ENCODE measurements at places on chromosomes 12 and 14. TPM values are rescaled to one million over a fixed set of nuclear protein-coding genes. Genes with fewer than 3 reads are reported as not detected.

DNA sequence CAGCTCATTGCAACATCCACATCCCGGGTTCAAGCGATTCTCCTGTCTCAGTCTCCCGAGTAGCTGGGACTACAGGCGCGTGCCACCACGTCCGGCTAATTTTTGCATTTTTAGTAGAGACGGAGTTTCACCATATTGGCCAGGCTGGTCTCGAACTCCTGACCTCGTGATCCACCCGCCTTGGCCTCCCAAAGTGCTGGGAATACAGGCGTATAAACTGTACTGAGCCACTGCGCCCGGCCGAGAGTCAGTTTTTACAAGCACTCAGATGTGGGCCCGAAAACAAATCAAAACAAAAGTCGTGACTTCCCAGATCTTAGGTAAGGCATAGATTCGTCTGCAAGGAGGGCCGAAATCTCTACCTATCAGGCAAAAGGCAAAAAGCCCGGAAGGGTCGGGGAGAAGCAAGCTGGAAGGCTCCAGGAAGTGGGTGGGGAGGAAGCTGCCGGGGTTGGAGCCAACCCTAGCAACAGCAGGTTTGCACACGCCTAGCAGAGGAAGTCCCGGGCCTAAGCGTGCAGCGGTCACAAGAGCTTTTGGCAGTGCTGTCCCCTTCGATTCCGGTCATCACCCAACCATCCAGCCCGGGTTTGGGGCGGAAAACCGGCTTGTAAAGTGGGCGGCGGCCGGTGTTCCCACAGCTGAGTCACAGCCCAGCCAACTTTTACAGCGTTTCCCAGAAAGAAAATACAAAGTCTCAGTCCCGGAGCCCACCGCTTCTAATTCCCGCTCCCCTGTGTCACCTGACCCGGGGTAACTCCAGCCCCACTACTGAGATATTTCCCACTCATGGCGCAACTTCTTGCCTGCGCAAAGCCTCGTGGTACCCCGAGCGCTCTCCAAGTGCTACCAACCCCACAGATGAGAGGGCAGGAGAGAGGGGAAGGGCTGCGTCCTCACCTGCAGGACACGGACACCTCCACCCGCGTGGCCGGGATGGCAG is 583 bp downstream of the CPNE8 start:
- no peaks in the 10 kb centered on the region for H3K36me3 ChIP-seq
- DNase-seq, result peak; percentile 66
- no peaks in the 10 kb centered on the region for H3K27me3 ChIP-seq
- H3K27ac ChIP-seq, result peak overlapping the region; percentile 95

DNA sequence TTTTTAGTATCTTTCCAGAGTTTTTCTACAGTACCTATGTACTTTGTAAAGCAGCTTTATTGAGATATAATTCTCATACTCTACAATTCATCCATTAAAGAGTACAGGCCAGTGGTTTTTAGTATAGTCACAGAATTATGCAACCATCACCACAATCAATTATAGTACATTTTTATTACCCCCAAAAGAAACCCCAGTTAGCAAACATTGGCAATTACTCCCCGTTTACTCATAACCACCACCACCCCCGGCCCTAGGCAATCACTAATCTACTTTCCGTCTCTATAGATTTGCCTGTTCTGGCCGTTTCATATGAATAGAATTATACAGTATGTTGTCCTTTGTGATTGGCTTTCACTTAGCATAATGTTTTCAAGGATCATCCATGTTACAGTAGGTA is 119.8 kb downstream of the KICS2 start:
- H3K4me1 ChIP-seq, result no peaks in the 10 kb centered on the region
- H3K4me3 ChIP-seq, result no peak overlapping the region
- H3K27me3 ChIP-seq, result no peaks in the 10 kb centered on the region
- peaks cover 5% of the 10 kb centered on the region for H3K36me3 ChIP-seq
- no peak overlapping the region for H3K27ac ChIP-seq

The GZMH gene
- total RNA-seq, result 1.2 TPM

GRCh38 chr12:103181366-103182152 is 224.1 kb downstream of the ASCL1 start:
- no peak overlapping the region for H3K27ac ChIP-seq
- H3K4me1 ChIP-seq, result no peaks in the 10 kb centered on the region
- no peaks in the 10 kb centered on the region for H3K27me3 ChIP-seq
- DNase-seq, result no peak

DNA sequence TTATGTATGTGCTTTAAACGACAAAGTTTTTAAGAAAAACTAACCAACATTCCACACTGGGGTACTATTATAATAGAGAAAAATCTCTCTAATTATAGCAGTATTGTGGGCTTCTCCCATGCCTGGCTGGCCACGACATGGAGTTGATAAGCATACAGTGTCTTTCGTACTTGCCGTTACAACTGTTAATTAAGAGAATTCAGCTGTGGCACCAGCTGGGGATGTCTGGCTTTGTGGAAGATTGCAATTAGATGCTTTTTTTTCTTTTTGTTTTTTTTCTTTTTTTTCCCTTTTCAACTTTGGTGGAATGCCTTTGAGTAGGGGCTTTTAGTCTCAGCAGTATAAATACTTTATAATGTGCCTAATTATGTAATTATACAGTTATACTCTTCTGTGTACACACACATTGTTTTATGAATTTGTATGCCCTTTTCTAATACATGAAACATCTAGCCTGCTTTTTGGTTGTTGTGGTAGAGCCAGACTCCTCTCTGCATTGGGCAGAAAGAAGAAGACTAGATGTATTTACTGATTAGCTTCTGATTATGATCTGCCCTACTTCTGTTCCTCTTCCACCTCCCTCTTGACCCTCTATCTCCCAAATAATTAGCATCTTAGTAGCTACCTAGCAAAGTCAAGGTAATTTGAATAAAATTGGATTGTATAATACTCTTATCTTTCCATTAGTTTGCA is 76.4 kb downstream of the SUSD6 start:
- peaks cover 1% of the 10 kb centered on the region for H3K4me1 ChIP-seq
- H3K36me3 ChIP-seq, result no peaks in the 10 kb centered on the region
- H3K27ac ChIP-seq, result no peak overlapping the region
- DNase-seq, result no peak

DNA sequence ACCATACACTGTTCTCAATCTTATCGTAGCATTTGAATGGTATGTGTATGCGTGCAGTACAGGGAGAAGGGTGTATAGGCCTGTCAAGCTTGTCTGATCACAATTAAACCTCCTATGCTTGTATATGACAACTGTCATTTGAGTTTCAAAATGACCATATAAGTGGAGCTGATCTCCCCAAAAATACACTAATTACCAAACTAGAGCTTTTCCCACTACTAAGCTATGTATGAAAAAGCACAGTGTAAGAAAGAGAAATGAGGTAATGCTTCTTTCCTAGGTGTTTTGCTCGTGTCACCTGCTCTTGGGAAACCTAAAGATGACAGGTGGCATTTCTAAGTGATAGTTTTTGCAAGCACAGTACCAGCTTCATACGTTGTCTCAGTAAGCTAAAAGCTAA is 1.1 kb upstream of the STK38L start:
- no peak overlapping the region for H3K4me3 ChIP-seq
- H3K4me1 ChIP-seq, result no peaks in the 10 kb centered on the region
- H3K27ac ChIP-seq, result no peak overlapping the region
- H3K27me3 ChIP-seq, result no peaks in the 10 kb centered on the region
- DNase-seq, result no peak

The ESRRB gene
- not detected for total RNA-seq

GRCh38 chr12:93176610-93177126 is 201.1 kb upstream of the NUDT4 start:
- no peaks in the 10 kb centered on the region for H3K4me1 ChIP-seq
- H3K36me3 ChIP-seq, result no peaks in the 10 kb centered on the region
- H3K27me3 ChIP-seq, result no peaks in the 10 kb centered on the region

DNA sequence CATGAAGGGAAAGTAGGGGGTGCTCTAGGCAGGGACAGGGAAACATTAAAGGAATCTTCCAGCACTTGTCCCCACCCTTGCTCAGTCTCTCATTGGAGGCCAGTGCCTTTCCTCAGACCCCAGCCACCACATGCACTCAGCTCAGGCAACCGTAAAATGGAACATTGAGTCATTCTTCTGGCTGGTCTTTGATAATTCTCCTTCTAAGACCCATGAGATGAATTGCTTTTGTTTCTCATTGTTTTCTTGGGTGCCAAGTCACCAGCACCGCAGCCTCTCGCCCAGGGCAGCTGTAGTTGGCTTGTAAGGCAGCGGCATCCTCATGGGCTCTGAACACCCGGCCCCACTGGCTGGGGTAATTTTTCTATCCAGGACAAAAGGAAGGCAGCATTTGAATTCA is 108.2 kb downstream of the PHETA1 start:
- DNase-seq, result no peak
- no peaks in the 10 kb centered on the region for H3K27me3 ChIP-seq
- H3K4me3 ChIP-seq, result no peak overlapping the region
- H3K27ac ChIP-seq, result no peak overlapping the region
- H3K36me3 ChIP-seq, result no peaks in the 10 kb centered on the region
- H3K4me1 ChIP-seq, result no peaks in the 10 kb centered on the region

- H3K27ac ChIP-seq, result no peak overlapping the region
- H3K4me3 ChIP-seq, result no peak overlapping the region
- DNase-seq, result no peak
- H3K36me3 ChIP-seq, result peaks cover 18% of the 10 kb centered on the region
- no peaks in the 10 kb centered on the region for H3K27me3 ChIP-seq
Measured at GRCh38 chr12:53169644-53170043, 10.9 kb upstream of the ZNF740 start.

- no peak for DNase-seq
- no peaks in the 10 kb centered on the region for H3K36me3 ChIP-seq
- no peaks in the 10 kb centered on the region for H3K4me1 ChIP-seq
- H3K27me3 ChIP-seq, result no peaks in the 10 kb centered on the region
- no peak overlapping the region for H3K4me3 ChIP-seq
- no peak overlapping the region for H3K27ac ChIP-seq
Measured at GRCh38 chr14:88729159-88729558, 63.6 kb downstream of the EML5 start.

The TAS2R30 gene
- 6.2 TPM for total RNA-seq

- no peaks in the 10 kb centered on the region for H3K27me3 ChIP-seq
- no peak overlapping the region for H3K27ac ChIP-seq
- H3K4me1 ChIP-seq, result peaks cover 30% of the 10 kb centered on the region
- no peaks in the 10 kb centered on the region for H3K36me3 ChIP-seq
- no peak for DNase-seq
- H3K4me3 ChIP-seq, result no peak overlapping the region
Measured at GRCh38 chr12:51971679-51972421, 20.4 kb downstream of the ACVR1B start.

DNA sequence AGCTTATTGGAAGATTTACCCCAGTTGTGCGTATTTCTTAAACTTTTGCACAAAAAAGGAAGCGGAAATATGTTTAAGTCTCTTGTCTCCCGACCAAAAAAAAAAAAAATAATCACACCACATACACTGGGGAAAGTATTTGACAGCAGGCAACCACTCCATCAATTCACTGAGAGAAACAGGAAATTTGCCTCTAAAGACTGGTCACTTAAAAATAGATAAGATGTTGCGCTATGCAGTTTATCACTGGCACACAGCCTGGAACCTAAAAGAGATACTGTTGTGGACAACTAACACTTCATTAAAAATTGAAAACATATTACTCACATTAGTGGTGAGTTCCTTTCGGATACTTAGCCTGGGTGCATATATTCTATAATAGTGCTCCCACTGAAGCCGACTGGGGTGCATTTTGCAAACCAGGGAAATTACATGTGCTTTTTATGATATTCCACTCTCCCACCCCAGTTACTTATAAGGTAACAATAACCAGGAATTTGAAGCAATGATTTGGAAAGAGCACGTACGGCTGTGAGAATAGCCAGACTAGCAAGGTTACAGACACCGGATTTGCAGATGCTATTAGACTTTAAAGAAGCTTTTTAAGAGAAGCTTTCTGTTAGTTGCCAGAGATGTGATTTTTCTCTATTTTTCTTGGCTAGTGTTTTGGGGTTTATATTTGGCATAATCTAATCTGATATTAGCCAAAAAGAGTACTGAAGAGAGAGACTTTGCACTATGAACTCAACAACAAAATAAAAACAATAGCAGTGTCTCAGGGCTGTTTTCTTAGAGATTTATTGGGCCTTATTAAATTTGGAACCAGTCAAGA is 311.5 kb downstream of the NOVA1 start:
- no peaks in the 10 kb centered on the region for H3K4me1 ChIP-seq
- no peak overlapping the region for H3K27ac ChIP-seq
- H3K27me3 ChIP-seq, result no peaks in the 10 kb centered on the region

DNA sequence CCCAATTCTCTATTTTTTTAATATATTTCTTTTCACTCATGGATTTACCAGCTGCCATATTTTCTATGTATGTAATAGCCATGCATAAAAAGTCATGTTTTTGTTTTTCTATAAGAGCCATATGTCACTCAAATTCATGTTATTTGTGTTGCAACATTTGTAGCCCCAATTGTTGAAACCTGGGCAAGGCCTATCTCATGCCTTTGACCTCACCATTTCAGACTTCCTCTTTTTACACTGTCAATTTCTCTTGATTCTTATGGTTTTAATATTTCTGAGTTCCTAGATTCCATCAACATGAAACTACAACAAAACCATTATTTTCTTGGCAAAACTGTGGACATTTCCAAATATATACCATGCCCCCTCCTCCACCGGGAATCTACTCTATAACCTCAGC is 647.5 kb downstream of the C12orf50 start:
- no peak overlapping the region for H3K27ac ChIP-seq
- no peaks in the 10 kb centered on the region for H3K36me3 ChIP-seq
- H3K4me1 ChIP-seq, result no peaks in the 10 kb centered on the region
- no peak overlapping the region for H3K4me3 ChIP-seq
- no peaks in the 10 kb centered on the region for H3K27me3 ChIP-seq

The RTN1 gene
- 5.2 TPM for total RNA-seq
